Stimulated activated naive B cell treated with anti-CD40 and anti-IgM and Interleukin-4, amounts not matched to agents 10 μg/mL and 1 μg/mL and 100 μg/mL, for 72 hours (primary cell): ENCODE measurements at places on chromosomes 7 and 10.

DNA sequence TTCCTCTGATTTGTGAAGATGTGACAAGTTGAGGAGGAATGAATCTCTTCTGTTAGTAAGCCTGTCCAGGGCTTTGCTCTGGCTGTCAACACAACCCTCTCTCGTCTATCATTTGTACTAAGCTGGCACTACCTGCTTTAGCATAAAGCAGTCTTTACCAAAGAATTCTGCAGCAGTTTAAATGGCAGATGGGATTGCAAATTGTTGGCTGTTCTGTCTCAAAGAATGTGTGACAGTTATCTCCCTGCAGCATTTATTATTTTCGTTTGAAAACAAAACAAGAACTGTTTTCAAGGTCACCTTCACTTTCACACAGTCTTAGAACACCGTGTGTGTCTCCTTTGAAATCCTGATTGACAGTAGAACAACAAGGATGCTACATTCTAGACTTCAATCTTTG, 4.8 kb upstream of the LAMB1 start:
- DNase-seq, result no peak

GRCh38 chr7:157768198-157768597, 431.4 kb downstream of the DNAJB6 start:
- no peak for DNase-seq

DNA sequence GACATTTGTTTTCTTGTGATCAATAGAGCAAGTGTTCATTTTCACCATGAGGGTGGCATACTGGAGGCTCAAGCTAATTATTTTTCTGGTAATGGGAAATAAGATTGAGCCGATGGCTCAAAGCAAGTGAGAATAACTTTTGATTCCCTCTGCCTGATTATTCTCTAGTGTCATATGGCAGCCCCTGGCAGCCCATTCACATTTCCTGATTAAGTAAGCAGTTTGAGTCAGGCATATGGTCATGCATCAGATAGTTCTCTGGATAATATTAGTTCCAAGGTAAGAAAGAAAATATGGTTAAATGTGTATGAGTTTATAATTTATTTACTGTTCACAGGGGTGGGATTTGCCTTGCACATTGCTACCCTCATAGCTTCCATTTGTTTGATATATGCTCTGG, 109.2 kb downstream of the DYNC1I1 start:
- DNase-seq, result no peak

- no peak for DNase-seq
Observed at GRCh38 chr7:16960337-16960965, 78.7 kb upstream of the AGR3 start.

- no peak for DNase-seq
Observed at GRCh38 chr7:137690635-137691034, 156.1 kb downstream of the DGKI start.

GRCh38 chr7:155763691-155764437, 48.4 kb downstream of the SHH start:
- DNase-seq, result peak; percentile 11

GRCh38 chr10:109958059-109958458, 34.7 kb upstream of the XPNPEP1 start:
- no peak for DNase-seq

DNA sequence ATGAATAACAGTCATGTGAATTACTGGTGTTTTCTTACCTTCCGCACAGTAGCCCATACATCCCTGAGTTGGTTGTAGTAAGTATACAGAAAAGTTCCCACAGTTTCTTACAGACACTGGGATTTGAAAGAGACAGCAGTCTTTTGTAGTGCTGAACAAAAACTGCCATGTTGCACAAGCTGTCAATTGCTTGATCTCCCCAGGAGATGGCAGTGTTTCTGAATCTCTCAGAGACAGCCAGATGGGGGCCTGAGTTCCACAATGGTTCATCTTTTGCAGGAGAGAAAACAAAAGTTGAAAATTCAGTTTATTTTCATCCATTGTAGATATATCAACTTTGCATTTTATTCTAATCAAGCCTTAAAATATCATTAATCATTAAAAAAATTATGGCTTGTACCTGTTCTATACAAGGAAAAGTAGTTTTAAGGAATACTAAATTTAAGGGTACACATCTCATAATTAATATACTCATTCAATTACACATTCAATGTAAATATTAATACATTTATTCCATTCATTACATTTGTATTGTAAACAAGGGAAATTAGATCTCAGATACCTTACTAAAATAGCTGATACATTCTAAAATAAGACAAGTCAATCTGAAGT, 14.5 kb downstream of the VWDE start:
- DNase-seq, result peak; percentile 11

- no peak for DNase-seq
Observed at GRCh38 chr7:76244781-76245391, 43.2 kb downstream of the SRRM3 start.

- DNase-seq, result no peak
Observed at GRCh38 chr7:46539892-46540483, 618.9 kb upstream of the IGFBP3 start.

GRCh38 chr10:52053497-52053896, 260.6 kb upstream of the DKK1 start:
- no peak for DNase-seq

DNA sequence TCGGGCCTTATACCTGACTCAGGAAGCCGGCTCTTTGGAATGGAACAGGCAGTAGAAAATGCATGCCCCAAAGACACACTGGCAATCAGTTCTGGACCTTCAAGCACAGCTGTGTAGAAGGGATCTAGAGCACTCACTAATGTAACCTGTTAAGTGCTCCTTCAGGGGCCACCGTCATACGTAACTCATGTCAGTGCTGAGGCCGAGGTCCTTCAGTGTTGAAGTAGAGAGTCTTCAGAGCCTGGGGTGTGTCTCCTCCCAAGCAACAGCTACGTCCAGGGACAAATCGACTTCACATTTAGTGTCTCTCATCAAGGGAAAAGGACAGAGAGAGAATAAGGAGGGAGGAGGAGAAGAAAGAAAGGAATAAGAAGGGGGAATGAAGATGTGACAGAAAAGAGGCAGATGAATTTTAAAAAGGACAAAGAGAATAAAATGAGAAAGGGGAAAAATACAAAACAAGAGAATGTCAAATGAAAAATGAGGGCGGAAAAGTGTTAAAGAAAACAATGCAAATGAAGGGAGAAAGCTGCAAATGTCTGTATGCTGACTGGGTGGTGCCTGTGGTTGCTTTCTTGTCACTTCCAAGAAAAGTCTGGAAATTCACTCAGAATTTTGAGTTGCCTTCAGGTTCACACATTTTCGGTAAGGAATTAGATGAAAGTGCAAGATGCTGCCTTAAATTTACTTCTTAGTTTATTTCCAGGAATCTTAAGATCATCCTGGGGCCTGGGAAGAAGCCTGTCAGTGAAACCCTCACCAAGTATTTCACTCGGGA, 989.4 kb downstream of the GRID1 start:
- DNase-seq, result no peak
